ENCODE measurements at places on chromosomes 7 and 10.

GRCh38 chr10:4885162-4885561 is 59.2 kb downstream of the AKR1E2 start:
- DNase-seq, result no peak

GRCh38 chr7:1439373-1440363 is 19.6 kb downstream of the MICALL2 start:
- no peak for DNase-seq

- DNase-seq, result no peak
Measured at GRCh38 chr7:27586825-27587224, 75.9 kb downstream of the HIBADH start.

- no peak for DNase-seq
Measured at GRCh38 chr7:69654849-69655707, 56.8 kb downstream of the AUTS2 start.

DNA sequence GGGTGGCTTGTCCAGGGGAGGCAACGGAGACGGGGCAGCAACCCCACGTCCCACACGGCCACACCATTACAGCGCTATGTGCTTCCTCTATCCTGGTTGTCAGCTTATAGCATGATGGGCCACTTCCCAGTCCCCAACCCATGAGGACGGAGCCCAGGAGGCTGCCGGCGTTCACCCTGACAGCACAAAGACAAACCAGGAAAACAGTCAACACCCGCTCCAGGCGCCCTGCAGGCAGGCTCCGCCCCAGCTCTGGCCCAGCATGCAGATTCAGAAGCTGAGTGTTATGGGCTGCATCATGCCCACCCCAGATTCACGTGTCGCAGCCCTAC is 14.8 kb downstream of the WDR86 start:
- DNase-seq, result no peak

DNA sequence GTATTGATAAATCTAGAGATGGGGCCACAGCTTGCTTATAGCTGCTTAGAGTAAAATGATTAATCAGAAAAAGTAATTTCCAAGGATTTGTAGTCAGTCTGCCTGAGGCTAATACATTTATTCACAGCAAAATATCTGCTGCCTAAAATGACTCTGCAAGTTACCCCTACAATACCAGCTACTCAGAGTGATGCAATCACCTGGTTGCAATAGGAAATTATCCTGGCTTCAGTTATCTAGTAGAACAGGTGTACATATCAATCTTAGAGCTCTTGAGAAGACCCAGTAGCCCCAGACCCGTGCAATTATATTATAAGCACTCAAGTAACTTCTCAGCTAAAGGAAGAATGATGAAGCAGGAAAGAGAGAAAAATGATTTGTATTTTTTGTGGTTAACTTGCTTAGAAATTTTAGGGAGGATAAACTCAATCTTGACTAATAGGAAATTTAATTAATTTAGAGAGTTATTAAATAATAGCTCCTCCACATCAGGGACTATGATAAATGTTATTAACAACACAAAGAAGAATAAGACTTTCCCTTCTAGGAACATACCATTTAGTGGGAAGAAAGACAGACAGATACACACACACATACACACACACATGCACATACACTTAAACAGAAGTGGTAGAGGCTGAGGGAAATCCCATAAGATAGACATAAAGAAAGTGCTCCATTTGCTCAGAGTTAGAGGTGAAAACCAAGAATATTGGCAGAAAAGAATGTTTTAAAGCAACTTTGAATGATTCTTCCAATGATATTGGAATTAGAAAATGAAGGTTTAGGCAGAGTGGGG is 140.4 kb upstream of the PRSS1 start:
- no peak for DNase-seq

DNA sequence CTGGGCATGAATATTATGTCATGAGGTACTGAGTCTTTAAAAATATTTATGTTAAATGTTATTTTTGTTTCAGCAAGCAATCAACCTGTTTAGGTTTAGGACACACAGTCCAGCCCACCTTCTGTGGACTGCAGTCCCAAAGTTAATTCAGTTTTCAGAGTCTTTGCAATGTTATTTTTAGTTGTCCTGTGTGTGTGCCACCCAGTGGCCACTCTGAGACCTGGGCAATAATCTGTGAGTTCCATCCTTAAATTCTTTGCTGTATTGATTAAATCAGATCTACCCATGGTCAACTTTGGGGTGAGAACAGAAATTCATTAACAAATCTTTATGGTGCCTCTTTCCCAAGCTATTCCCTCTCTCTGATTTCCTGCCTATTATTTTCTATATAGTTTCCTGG is 415.1 kb downstream of the CCSER2 start:
- no peak for DNase-seq

- no peak for DNase-seq
Measured at GRCh38 chr7:31595390-31595789, 81.5 kb downstream of the ITPRID1 start.

DNA sequence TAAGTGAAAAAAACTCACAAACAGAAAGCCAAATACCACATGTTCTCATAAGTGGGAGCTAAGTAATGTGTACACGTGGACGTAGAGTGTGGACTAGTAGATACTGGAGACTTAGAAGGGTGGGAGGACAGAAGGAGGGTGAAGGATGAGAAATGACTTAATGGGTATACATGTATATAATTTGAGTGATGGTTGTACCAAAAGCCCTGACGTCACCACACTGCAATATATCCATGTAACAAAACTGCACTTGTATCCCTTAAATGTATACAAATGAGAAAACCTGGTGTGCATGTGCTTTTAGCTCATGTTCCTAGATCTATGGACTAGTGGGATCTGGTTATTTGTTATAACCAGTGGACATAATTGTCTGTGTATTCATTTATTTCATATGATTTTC is 48.5 kb upstream of the FGL2 start:
- DNase-seq, result no peak

DNA sequence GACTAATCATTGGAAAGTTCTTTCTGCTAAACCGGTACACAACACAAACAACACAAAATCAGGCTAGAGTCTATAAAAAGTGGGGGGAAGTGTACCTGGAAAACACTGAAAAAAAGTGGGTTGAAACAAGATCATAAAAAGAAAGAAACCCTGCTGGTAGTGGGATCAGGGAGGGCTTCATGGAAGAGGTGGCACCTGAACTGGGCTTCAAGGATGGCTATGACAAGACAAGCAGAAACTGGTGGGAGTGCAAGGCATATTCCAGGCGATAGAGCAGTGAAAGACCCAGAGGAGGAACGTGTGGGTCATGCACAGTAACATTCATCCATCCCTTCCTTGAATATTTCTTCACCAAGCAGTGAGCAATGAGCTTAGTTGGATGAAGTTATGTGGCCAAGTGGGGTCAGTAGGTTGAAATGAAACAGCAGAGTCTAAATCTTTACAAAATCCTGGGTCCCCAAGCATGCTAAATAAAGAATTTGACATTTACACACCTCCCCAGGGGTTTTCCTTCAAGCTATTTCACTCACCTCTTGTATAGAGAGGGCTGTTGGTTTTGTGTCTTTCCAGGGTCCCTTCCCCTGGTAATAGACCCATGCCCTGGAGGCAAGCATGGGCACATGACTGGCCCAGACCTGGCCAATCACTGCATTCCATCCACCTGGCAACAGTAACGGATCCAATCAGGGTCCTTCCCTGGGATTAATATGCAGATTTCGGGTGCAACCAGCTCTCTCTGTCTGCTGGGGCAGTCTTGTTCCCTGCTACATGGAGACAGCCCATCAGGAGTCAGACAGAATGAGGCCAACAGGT is 38.2 kb downstream of the SPOCK2 start:
- DNase-seq, result no peak

DNA sequence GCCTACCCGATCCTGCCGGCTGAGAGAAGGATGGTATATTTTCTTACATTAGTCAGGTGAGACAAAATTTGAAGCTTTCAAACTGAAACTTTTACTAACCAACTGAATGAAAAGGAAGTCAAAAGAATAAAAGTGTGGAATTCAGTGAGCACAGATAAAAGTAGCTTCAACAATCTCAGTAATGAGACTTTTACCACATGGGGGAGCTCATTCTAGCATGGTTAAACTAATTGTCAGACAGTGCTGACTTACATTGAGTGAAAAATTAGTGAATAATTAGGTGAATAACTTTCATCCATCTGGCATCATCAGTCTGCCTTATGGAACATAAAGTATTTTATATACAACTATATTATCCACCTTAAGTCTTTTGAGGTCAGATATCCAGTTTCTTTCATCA is 8.4 kb downstream of the FAM237B start:
- DNase-seq, result no peak

GRCh38 chr10:620971-621370 is 68.5 kb downstream of the DIP2C start:
- DNase-seq, result no peak

DNA sequence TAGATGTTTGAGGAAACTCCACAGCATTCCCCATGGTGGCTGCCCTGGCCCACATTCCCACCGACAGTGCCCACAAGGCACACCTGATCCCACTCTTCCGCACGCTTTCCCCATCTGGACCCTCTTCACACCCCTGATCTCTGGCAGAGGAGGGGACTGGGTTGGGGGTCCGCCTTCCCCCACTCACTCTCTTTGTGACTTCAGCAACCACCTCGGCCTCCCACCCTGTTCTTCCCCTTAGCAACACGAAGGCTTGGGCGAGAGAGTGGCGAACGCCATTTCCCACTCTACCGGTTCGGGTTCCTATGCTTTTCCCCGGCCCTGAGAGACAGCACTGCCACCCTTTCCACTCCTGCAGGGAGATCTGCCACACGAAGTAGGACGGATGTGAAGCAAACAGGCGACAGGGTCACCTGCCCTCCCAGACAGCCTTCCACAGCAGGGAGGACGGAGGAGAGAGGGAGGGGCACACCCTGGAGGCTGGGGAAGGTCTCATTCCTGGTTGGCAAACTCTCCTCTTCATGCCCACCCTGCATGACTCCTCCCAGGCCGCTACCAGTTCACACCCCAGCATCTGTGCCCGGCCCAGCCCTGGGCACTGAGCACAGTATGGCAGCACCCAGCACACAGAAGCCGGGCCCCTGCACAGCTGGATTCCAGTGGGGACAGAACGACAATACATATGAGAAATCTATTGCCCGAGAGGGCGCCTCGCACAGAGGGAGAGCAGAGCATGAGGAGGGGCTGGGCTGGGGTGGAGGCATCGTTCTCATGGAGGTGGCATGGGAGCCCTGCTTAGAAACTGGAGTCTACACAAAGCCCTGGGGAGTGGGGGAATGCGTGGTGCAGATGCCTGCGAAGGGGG is 93.5 kb downstream of the PAXIP1 start:
- DNase-seq, result no peak

DNA sequence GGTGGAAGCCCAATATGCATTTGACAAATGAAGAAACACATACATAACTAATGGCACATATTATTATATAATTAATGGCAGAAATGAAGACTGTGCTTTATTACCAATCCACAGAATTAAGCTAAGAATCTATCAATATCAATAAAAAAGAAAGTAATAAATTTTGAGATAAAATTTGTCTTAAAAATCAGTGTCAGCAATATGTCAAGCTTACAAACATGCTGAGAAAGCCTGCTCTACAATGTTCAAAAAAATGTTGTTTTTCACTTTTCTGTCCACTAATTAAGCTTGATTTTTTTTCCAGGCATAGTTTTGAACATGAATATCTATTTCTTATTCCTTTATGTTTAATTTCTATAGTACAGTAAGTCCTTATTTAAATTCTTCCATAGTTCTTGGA is 721.0 kb upstream of the LRRTM3 start:
- no peak for DNase-seq

DNA sequence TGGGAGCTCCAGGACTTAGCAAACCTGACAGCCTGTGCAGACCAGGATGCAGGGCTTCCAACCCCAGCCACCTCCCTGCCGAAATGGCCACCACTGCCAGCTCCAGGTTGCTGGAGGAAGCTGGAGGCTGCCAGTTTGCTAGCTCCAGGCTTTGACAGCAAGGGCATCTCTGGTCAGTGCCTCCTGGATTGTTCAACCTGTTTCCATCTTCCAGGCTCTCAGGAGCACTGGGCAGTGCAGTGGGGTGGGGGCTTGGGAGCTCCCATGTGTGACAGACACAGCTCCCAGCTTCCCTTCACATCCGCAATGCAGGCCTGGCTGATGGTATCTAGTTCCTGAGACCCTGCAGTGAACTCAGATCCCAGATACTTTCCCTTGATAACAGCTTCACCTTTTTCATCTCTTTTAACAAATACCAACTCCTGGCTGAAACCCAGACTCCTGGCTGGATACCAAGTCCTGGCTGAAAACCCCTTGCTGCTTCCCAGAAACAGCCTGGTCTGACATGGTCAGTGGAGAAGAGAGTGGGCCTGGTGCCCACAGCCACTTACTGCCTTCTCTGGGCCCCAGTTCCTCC is 20.8 kb upstream of the RET start:
- no peak for DNase-seq
